Activated CD4-positive, alpha-beta T cell treated with anti-CD3 and anti-CD28 coated beads, Interleukin-2, amount 50 U/mL, for 1 hour (primary cell): ENCODE measurements at places on chromosomes 12 and 14.

- no peak for DNase-seq
Measured at GRCh38 chr12:84085046-84085445, 827.6 kb downstream of the SLC6A15 start.

GRCh38 chr12:26821212-26821701 is 11.7 kb downstream of the ITPR2 start:
- no peak for DNase-seq

DNA sequence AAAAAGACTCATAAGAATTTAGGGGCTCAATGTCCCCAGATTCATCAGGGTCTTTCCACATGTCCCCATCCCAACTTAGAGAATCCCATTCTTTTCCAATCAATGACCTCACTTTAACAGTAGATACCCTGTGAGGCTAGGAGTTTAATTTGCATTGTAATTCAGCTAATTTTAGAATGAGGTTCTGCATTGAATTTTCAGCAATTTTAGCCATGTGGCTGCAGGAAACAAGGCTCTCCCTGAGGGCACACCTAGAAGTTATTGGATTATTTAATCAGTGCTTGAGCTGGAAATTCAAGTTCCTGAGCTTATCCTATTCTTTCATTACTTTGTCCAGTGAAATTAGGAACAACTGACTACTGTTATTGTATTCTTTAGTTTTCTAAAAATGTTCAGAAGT is 433.8 kb downstream of the ADAMTS20 start:
- DNase-seq = no peak

GRCh38 chr14:53881921-53882320 is 74.7 kb downstream of the BMP4 start:
- no peak for DNase-seq

GRCh38 chr14:98171654-98172053 is 1100.3 kb downstream of the BCL11B start:
- no peak for DNase-seq

DNA sequence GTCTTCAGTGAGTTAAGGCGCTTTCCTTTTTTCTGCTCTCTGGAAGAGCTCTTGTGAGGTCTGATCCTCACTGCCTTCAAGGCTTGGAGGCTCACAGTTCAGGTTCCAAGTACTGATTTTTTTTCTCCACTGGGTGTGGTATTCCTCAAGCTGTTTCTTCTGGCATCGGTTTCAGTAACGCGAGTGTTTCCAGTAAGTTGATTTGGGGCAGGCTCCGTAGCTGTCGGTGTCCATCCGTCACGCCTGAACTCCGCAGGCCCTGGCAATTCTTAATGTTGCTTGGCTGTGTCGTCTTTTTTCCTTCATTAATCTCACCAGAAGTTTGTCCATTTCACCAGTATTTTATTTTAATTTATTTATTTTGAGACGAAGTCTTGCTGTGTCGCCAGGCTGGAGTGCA is 30.6 kb downstream of the LRCOL1 start:
- no peak for DNase-seq

DNA sequence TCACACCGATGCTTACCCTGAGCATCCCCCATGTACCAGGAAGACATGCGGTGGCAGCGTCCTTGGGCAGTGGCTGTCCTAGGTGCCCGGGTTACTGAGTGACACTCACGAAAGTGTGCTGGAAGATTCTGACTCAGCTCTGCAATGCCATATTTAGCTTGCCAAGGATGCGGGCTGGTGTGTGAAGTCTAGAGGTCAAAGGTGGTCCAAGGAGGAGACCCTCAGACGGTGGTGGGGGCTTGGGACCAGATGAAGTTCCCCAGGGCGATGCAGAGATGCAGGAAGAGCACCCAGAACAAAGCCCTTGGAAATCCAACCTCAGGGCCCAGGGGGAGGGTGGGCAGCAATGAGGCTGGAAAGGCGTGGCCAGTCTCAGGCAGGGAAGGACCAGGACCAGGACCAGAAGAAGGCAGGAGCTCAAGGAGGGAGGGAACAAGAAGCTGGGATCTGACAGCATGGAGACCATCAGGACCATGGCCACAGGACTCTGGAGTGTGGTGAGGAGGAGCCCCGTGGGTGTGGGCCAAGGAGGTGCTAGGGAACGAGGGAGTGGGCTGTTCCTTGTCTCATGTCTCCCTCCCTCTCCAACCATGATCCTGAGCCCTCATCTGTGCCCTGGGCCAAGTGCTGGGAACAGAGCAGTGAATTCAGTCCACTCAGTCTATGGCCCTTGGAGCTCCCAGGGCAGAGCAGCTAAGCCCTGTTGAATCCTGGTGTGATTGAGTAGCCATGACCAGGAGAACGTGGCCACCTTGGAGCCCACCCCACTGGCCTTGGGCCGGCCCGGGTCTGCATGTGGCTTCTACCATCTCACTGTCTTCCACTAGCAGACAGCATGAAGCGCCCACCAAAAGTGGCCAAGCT is 310.1 kb upstream of the DIO3 start:
- DNase-seq = no peak

GRCh38 chr12:113326775-113327395 is 8.0 kb downstream of the SLC8B1 start:
- no peak for DNase-seq

- no peak for DNase-seq
Measured at GRCh38 chr14:81589381-81590065, 55.9 kb upstream of the SEL1L start.

- DNase-seq = no peak
Measured at GRCh38 chr12:131789638-131790037, 38.6 kb upstream of the MMP17 start.

DNA sequence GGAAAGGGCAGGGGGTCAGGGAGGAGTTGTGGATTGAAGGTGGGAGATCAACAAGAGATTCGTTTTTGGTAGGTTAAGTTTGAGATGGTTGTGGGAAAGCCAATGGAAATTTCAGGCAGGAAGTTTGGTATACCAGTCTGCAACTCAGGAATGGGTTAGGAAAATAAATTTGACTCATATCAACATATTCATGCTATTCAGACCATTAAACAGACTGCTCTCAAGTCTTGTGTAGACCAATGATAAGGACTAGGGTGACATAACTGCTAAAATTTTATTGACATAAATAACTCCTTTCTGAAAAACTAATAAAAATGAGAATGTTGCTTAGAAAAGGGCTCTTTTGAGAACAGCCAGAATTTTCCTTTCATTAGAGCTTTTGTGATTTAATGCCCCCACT is 60.0 kb downstream of the PLEKHA5 start:
- DNase-seq = no peak

GRCh38 chr14:95021588-95021987 is 135.7 kb downstream of the DICER1 start:
- no peak for DNase-seq

DNA sequence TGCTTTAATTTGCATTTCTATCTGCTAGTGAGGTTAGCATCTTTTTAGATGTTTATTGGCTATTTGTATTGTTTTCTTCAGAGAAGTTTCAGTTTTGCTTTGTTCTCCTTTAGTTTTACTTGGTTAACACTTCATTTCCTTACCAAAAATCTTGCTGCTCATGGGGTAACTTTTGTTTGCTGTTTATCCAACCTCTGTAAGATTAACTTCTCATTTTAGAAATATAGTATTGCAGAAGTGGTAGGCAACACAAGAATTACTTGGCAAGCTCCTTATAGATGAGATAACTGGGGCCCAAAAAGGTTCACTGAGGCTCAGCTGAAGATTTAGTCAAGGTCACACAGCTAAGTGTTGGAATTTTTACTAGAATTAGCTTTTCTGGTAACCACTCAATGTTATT is 40.5 kb downstream of the ALKBH1 start:
- no peak for DNase-seq

DNA sequence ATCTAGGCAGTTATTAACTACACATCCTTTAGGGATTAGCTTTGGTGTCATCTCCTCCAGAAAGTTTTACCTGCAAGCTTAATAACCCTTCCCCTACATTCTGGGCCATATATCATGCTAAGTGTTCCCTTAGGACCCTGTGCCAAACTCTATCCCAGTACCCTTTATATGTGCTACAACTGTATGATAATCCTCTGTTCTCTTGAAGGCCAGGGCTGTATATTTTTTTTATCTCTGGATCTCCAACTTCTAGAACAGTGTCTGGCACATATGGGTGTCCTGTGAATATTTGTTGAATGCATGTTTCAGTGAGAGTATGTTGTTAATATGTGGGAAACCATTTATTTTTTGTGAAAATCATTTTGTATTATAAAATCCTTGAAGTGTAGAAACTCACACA is 106.7 kb downstream of the PPM1A start:
- DNase-seq = no peak

DNA sequence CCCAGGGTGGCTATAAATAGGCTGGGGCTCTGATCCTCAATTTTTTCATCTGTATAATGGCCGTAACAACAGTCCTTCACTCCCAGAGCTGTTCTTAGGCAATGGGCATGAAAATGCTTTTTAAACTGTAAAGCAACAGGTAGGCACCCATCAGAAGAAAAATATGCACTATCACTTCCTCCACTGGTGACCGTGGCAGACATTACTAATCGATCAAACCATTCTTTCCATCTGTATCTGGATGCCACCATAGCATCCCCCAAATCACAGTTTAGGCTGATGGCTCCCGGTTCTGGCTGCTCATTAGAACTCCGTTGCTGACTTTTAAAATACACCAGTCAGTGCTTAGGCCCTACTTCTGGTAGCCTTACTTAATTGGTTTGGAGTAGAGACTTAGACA is 11.2 kb downstream of the KRT71 start:
- no peak for DNase-seq

DNA sequence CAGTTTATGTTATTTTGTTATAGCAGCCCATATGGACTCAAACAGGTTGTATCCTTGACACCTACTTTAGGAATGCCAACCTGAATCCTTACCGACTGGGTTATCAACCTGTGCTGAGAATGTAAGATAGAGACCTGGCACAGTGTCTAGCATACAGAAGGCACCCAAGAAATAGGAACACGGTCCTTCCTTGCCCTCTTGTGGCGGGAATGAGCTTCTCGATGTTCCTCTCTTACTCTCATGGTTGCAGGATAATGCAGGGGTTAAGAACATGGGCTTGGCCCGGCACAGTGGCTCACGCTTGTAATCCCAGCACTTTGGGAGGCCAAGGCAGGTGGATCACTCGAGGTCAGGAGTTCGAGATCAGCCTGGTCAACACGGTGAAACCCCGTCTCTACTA is 6.5 kb downstream of the C12orf43 start:
- no peak for DNase-seq

GRCh38 chr12:124698211-124698997 is 131.0 kb upstream of the NCOR2 start:
- no peak for DNase-seq

DNA sequence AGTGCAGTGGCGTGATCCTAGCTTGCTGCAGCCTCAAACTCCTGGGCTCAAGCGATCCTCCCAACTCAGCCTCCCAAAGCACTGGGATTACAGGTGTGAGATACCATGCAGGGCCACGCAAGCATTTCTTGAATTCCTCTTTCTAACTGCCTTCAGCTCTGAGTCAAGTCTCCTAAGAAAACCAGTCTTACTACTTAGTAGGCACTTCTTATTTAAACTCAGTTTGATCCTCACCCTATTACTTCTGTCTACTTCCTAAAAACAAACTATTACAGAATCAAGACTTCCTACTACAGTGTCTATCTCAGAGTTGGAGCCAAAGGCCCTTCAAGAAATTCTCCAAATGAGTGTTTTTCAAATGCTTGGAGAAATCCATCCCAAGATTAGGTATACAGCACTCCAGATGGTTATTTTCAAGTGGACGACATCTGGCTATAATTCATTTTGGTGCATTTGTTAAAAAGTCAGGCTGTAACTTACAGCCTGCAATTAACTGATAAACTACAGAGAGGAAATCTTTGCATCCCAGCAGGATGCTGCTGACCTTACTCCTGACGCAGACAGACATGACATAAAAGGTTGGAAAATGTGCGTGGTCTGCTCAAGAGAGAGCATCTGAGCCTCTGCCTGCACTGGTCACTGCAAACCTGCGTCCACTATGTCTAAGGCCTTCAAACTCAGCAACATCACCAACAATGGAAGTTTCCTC is 34.7 kb downstream of the SSH1 start:
- DNase-seq = no peak

GRCh38 chr12:94111302-94111701 is 37.1 kb upstream of the PLXNC1 start:
- no peak for DNase-seq

GRCh38 chr12:64007853-64008252 is 163.4 kb downstream of the SRGAP1 start:
- DNase-seq = no peak

DNA sequence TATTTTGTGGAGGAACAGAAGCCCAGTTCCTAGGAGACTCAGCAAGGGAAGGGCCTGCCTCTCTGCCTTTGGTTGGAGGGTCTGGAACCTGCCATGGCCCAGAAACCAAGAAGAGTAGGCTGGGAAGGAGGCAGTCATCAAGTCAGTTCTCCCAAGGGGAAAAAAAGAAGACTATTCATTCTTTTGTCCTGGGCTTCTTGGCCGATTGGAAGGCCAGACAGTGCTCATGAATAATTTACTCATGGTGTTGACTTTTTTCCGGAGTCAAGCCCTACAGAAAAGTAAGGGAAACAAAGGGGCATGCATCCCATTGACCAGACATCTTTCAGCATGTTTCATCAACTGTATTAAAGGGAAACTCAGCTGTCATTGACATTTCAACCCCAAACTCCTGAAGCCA is 168.1 kb downstream of the PRKCH start:
- DNase-seq = no peak

- no peak for DNase-seq
Measured at GRCh38 chr12:117165342-117165741, 24.9 kb downstream of the FBXO21 start.

DNA sequence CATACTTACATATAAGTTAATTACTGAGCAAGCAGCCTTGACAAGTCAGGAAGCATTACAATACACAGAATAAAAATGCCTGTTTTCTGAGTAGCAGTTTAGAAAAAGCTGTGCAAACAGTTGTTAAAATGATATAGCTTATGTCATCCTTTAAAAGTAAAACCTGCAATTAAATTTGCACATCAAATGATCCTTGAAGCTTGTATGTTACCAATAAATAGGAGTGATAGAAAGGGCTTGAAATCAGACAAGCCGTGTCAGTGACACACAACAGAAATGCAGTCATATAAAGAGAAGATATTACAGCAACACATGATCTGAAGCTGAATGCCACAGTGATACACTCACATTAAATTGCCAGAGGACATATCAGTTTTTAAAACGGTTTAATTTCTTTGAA is 70.0 kb downstream of the EPS8 start:
- no peak for DNase-seq

- DNase-seq = no peak
Measured at GRCh38 chr12:62895351-62895877, 39.5 kb downstream of the PPM1H start.

DNA sequence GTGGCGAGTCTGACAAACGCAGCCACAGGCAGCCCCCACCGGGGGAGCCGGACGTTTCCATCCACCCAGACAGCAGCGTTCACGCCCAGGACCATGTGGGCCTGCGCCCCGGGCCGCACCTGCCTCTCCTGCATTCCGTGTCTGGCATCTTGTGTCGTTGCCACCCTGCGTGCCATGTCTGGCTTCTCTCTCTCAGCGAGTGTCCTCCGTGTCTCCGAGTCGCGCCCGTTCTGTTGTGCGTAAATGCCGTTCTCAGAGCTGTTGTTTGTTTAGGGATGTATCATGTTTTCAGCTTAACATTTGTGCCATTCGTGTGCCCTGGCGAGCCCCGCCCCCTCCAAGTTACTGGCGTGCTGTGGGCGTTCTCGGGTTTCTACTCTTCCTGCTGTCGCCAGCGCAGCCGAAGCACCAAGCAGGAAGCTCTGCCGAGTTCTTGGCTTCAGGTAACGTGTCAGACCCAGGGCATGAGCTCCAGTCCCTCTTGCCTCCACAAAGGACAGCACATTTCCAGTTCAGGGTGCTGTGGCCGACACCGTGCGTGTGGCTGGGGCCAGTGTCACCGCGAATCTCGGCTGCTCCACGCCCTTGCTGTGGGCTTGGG is 34.6 kb downstream of the NOC4L start:
- peak; percentile 60 for DNase-seq

- no peak for DNase-seq
Measured at GRCh38 chr12:88325816-88326189, 183.7 kb downstream of the TMTC3 start.
